ENCODE measurements at places on chromosomes 13 and 19. TPM values are rescaled to one million over a fixed set of nuclear protein-coding genes. Genes with fewer than 3 reads are reported as not detected.

GRCh38 chr13:106425661-106426060 lies 109.8 kb downstream of the EFNB2 start:
- DNase-seq, result no peak

GRCh38 chr19:11106477-11106876 lies 17.2 kb downstream of the LDLR start:
- DNase-seq, result no peak

- DNase-seq, result no peak
These were observed 29.3 kb downstream of the MIPEP start for GRCh38 chr13:23859904-23860303.

GRCh38 chr19:56142087-56142787 lies 1.1 kb downstream of the ZNF444 start:
- no peak for DNase-seq

- no peak for DNase-seq
These were observed 138.4 kb downstream of the ATP11A start for GRCh38 chr13:112828082-112828699.

DNA sequence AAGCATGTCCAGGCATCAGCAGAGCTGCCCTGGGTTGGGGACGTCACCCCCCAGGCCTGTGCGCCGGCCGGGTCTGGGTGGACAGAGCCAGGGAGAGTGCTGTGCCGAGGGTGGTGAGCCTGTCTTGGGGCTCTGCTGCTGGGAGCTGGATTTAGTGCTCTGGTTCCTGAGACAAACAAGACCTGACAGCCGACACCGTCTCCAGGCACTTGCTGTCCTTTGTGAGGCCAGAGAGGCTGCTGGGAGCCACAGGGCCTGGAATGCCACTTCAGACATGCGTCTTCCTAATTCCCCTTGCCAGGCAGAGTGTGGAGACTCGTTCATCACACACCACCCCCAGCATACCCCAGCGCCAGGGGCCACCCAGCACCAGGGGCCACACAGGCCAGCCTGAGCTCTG lies 165.8 kb downstream of the KDM4B start:
- DNase-seq, result no peak

GRCh38 chr13:30107121-30107520 lies 200.2 kb downstream of the KATNAL1 start:
- DNase-seq, result no peak

DNA sequence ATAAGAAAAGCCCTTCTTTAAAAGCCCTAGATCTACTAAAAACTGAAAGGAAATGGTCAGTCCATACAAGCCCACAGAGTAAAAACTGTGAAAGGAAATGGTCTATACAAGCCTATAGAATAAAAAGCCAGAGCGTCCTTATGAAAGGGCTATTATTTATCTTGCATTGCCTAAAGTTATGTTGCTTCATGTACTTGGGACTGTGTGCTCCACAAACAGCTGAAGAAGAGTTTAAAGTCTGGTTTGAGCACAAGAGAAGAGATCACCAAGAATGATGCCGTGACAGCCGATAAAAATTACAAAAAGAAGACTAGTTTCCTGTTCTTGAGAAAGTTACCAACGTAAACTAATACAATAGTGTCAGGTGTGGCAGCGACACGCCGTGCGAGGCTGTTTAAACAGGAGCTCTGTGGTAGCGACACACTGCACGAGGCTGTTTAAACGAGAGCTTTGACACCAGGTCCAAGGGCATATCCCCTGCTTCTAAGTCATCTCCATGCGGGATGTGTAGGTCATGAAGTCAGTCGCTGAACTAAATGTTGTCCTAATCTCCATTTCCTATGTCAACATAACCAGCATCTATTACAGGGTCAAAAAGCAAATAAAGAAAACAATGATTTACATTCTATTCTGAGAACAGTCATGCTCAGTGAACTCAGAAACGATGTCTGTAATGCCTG lies 24.9 kb downstream of the PCID2 start:
- no peak for DNase-seq

DNA sequence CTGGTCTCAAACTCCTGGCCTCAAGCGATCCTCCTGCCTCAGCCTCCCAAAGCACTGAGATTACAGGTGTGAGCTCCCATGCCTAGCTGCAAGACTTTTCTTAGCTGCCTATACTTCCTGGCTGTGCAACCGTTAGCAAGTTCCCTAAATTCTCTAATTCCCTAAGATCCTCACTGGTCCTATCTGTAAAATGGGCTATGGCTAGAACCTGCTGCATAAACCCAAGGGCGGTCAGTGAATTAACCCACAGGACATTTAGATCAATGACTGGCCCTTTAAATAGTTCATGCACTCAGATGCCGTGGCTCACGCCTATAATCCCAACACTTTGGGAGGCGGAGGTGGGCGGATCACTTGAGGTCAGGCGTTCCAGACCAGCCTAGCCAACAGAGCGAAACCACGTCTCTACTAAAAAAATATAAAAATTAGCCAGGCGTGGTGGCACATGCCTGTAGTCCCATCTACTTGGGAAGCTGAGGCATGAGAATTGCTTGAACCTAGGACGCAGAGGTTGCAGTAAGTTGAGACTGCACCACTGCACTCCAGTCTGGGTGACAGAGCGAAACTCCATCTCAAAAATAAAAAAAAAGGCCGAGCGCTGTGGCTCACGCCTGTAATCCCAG lies 4.1 kb upstream of the C19orf53 start:
- DNase-seq, result no peak

GRCh38 chr19:6877766-6878165 lies 9.6 kb upstream of the ADGRE1 start:
- no peak for DNase-seq

- no peak for DNase-seq
These were observed 28.1 kb downstream of the MPND start for GRCh38 chr19:4371247-4372164.

GRCh38 chr13:99542788-99543406 lies 41.6 kb downstream of the TM9SF2 start:
- DNase-seq, result no peak

- no peak for DNase-seq
These were observed 271.0 kb downstream of the SLITRK5 start for GRCh38 chr13:87942205-87942604.

Gene ZNF536
- 43.2 TPM for total RNA-seq

Gene GJA3
- not detected for total RNA-seq

Gene KDM4B
- total RNA-seq, result 60.1 TPM

Gene MBD3L3
- total RNA-seq, result not detected

Gene IZUMO2
- not detected for total RNA-seq

Data from sciatic nerve (tissue), 2 donors.